ENCODE measurements at places on chromosomes 4 and X.
A peak's percentile ranks its signal among the peaks of the same experiment; 100 is the strongest.

GRCh38 chrX:102765809-102766208 lies 45.3 kb downstream of the GPRASP3 start:
- no peak for DNase-seq

GRCh38 chr4:102761296-102761701 lies 531 bp upstream of the MANBA start:
- DNase-seq: no peak

DNA sequence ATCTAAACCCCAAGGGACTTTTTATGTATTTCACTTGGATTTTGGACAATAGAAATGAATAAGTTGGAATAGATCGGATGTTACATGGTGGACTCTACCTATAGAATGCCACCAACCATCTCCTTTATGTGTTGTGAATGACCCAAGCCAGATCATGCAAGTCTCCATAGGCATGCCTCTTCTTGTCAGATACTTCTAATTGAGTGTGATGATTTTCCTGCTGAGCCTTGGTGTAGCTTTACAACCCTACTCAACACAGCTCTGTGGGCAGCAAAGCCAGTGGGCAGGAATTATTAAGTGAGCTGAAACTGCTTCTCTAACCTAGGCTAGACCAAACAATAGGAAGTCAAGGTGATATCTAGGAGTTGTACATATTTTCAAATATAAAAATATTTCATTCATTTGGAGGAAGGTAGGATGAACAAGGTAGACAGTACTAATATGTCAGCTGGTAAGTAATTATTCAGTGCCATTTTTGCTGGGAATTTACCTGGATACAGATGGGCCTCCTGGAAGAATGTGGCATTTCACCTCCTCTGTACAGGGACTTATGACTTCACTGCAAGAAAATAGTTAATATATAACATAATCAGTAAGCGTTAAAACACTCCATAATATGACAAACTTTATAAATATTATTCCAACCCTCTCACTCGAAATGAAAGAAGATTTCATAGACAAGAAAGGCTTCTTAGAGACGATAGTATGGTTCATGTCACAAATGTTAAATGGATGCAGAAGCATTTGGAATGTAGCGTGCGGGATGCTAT lies 298.0 kb upstream of the FAT1 start:
- no peak for DNase-seq

DNA sequence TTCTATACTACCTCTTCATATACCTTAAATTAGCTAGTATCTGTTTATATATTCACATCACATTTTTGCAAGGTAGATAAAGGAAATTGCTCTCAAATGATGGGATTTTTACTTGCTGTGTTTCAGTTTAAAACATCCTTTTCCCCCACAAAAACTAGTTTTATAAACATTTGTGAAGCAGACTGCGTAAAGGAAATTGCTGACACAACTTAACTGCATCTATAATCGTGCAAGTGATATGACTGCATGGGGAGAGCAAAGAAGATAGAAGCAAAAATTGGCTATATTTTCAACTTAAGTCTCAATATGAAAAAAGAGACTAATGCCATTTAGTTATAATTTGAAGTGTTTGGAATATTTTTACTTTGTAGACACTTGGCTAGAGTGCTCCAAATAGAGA lies 385.2 kb downstream of the C4orf33 start:
- no peak for DNase-seq

DNA sequence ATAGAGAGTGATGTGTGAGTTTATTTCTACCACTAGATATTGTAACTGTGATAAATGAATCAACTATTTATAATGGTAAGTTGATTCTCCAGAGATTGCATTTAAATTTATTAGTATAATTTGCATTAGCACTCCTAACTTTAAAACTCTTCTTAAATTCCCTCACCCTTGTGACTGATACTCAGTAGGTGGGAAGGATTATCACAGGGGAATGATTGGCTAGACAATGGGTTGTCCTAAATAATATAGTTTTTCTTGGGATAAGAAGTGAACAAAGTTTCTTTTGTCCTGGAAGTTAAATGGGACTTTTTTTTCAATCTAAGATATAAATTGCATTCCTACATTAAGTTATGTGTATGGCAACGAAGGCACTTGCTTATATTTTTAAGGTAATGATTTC lies 169.2 kb upstream of the PITX2 start:
- no peak for DNase-seq

- DNase-seq: peak; percentile 2
Measured at GRCh38 chrX:106698693-106699092, 27.8 kb upstream of the RNF128 start.

- no peak for DNase-seq
Measured at GRCh38 chr4:145665773-145666172, 14.2 kb upstream of the C4orf51 start.

GRCh38 chrX:63961964-63962363 lies 176.9 kb upstream of the ARHGEF9 start:
- no peak for DNase-seq

DNA sequence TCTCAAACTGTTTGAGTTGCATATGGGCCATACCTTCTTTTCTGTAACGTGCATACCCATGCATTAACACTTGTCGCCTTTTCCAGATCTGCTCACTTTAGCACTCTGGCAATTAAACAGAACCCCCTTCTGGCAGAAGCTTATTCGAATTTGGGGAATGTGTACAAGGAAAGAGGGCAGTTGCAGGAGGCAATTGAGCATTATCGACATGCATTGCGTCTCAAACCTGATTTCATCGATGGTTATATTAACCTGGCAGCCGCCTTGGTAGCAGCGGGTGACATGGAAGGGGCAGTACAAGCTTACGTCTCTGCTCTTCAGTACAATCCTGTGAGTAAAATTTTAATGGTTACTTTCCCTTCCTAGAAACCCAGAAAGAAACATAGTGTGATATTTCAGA lies 4.8 kb downstream of the OGT start:
- no peak for DNase-seq

DNA sequence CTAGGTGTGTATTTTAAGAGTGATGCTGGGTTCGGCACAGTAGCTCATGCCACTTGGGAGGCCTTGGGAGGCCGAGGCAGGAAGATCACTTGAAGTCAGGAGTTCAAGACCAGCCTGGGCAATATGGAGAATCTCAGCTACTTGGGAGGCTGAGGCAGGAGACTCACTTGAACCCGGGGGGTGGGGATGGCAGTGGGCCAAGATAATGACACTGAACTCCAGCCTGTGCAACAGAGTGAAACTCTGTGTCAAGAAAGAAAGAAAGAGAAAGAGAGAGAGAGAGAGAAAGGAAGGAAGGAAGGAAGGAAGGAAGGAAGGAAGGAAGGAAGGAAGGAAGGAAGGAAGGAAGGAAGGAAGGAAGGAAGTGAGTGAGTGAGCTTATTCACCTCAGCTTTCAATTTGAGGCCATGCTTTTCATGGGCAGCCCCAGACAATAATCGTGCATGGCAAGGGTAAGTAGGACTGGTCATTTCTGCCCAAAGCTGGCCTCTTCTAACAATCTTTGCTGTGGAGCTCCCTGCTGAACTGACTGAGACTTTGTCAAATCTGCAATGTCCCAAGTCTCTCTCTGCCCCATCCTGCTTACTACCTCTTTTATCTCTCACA lies 42.5 kb upstream of the ELF2 start:
- DNase-seq: no peak

- DNase-seq: no peak
Measured at GRCh38 chr4:158799856-158800255, 31.0 kb downstream of the FNIP2 start.

GRCh38 chr4:79013756-79014155 lies 74.5 kb upstream of the PAQR3 start:
- no peak for DNase-seq

Measured in urothelium cell line (cell line).